Activated CD4-positive, alpha-beta T cell treated with anti-CD3 and anti-CD28 coated beads, Interleukin-2, Interleukin-4, amounts not matched to agents 100 ng/mL and 50 ng/mL, durations not matched to agents 16 hours and 8 hours (primary cell): ENCODE measurements at places on chromosomes 4 and X.

- no peak for DNase-seq
These were observed 120.4 kb downstream of the PCDH7 start for GRCh38 chr4:30840571-30840970.

- DNase-seq = no peak
These were observed 327.9 kb downstream of the MAPK10 start for GRCh38 chr4:86031927-86032326.

DNA sequence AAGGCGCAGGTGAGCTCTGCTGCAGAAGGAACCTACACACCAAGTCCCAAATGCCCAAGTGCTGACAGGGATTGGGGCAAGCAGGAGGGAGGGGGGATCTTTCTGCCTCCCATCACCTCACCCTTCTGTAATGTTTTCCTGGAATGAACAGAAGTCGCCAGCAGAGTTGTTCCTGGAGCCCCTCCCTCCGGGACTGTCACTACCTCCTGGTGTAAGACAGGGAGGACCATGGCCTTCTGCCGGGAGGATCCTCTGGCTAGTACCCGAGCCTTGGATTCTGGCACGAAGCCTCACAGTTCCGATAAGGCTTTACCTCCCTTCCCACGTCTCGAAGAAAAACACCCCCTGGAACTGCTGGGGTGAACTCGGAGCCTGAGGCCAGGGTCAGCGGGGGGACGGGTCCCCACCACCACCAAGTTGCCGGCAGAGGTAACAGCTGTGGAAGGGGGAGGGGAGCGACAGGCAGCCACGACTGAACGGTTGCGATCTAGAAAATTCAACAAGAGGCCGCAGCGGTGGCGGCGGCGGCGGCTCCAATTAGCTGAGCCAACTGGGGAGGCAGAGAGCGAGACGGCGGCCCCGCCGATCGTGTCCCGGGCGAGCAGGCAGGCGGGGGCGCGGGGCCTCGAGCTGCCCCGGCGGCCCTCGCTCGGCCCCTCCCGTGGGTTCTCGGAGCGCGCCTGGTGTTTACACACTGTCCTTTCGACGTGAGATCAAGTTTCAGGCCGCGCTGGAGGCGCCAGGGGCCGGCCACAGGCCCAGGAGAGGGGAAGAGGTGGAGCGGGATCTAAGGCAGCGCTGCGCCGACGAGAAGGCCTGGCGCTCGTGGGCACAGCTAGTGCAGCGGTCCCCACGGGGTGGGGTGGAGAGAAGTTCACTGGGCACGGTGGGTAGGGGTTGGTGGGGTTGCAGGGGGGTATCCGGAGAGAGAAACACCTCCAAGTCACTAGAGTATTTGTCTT, 53.7 kb upstream of the BCOR start:
- no peak for DNase-seq

DNA sequence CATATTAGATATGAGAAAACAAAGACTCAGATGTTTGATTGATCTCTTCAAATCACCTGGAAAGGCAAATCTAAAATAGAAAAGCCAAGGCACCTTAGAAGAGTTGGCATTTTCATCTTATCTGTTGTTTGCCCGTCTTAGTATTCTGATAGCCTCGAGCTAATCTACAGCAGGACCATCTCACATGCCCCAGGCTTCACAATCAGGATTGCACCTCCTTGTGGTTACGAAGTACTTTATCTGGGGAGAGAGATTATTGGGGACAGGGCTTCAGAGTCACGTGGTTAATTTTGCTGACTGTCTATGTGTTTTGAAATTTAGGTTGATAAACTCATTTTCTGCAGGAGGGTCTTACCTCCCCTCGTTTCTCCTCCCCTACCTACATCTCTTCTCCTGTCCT, 313.1 kb upstream of the ANXA10 start:
- no peak for DNase-seq

DNA sequence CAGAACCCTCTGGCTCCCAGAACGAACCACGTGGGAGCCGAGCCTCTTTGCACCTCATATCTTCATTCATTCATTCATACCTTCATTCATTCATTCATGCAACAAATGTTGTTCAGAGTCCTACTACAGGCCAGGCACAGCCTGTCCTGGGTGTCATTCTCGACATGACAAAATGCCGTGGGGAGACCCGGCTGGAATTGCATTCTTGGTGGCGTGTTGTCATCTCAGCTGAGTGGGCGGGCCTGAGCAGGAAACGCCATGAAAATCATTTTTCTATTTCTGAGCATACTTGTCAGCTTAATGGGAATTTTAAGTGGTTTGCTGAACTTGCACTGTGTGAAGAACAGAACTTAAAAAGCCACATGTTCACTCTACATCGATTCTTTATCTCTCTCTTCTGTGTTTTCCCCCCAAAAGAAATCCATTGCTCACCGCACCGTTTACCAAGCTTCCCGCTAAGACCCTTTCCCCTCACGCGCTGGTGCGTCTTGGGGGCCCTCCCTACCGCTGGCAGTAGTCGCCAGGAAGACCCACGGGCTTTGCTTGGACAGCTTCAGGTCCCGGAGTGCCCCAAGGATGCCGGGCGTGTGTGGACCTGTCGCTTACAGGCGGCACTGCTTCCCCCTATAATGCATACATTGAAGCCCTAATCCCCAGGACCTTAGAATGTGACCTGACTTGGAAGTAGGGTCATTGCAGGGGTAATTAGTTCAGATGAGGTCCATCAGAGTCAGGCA, 41.6 kb upstream of the HMX1 start:
- no peak for DNase-seq

- no peak for DNase-seq
These were observed 339.6 kb upstream of the PCDH10 start for GRCh38 chr4:132809298-132810032.

DNA sequence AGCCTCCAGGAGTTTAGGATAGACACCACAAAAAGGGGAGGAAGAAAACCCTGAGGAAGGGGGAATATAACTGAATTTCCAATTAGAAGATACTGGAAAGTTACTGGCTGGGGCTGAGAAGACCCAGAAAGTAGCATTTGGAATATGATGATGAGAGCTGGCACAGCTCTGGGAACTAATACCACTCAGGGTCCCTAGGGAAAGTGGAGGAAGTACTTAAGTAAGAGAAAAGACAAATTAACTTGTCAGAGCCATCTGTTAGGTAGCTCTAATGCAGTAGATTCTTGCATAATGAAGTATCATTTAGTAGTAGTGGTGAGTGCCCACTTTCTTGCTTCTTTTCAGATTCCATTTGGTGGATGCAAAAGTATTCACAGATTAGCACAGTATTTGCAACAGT, 90.8 kb upstream of the TSPAN5 start:
- DNase-seq = no peak

GRCh38 chrX:125405339-125405738, 85.7 kb downstream of the TEX13C start:
- no peak for DNase-seq
